Activated T-helper 2 cell treated with anti-CD3 and anti-CD28 coated beads, Interferon-gamma antibody, Interleukin-2, Interleukin-4, amounts not matched to agents 10 μg/mL and 5 μg/mL and 100 μg/mL, durations not matched to agents 14 hours and 24 hours and 36 hours (primary cell): ENCODE measurements at places on chromosomes 7 and 10. TPM values are rescaled to one million over a fixed set of nuclear protein-coding genes. Genes with fewer than 3 reads are reported as not detected.

DNA sequence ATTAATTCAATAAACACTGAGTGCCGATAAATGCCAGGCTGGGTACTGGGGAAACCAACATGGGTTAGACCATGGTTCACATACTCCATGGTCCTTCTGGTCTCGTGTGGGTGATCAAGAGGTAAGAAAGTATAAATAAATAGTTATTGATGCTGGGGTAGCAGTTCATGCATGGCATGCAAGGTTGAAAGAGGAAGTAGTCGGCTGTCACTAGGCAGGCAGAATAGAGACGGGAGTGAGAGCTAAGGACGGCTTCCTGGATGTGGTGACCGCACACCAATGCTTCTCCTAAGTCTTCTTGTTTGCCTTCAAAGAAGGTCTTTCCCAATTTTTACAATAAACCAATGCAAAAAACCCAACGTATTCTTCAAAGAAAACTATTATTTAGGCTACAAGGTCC lies 208.6 kb downstream of the ADAM12 start:
- H3K4me3 ChIP-seq = no peak overlapping the region
- no peaks in the 10 kb centered on the region for H3K4me1 ChIP-seq
- no peak overlapping the region for H3K27ac ChIP-seq
- H3K27me3 ChIP-seq = no peaks in the 10 kb centered on the region
- DNase-seq = no peak
- H3K36me3 ChIP-seq = no peaks in the 10 kb centered on the region

DNA sequence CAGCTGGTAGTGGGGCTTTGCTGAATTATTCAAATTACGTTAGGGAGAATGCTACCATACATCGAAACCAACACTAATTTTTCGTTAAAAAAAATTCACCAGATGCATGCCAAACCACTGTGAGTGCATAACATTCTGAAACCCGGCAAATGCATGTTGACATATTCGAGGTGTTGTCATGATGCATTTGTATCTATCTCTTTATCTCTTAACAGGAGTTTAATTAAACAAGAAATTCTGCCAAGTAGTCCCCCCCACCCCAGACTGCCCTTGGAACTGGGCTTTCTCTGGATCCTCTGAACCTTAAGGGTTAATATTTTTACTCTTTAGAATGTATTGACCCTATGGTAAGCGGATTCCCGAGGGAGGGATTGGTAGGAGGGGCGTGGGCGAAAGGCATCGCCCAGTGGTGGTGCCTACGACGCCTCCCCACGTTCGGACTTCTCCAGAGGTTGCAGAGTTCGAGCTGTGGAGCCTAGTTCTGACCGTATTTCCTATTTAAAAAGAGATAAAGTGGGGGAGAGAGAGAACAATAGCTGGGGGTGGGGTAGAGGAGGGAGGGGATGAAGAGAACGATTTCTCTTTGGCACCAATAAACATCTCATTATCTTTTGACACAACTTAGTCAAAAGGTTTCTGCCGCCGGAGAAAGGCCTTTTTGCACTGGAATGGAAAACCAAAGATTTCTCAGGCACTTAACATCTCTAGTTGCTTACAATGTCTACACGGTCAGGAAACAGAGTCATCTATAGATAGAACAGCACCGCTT lies 7.2 kb downstream of the DLX6 start:
- no peak for DNase-seq
- H3K4me3 ChIP-seq = no peak overlapping the region
- no peaks in the 10 kb centered on the region for H3K4me1 ChIP-seq
- H3K27ac ChIP-seq = no peak overlapping the region
- H3K36me3 ChIP-seq = no peaks in the 10 kb centered on the region

DNA sequence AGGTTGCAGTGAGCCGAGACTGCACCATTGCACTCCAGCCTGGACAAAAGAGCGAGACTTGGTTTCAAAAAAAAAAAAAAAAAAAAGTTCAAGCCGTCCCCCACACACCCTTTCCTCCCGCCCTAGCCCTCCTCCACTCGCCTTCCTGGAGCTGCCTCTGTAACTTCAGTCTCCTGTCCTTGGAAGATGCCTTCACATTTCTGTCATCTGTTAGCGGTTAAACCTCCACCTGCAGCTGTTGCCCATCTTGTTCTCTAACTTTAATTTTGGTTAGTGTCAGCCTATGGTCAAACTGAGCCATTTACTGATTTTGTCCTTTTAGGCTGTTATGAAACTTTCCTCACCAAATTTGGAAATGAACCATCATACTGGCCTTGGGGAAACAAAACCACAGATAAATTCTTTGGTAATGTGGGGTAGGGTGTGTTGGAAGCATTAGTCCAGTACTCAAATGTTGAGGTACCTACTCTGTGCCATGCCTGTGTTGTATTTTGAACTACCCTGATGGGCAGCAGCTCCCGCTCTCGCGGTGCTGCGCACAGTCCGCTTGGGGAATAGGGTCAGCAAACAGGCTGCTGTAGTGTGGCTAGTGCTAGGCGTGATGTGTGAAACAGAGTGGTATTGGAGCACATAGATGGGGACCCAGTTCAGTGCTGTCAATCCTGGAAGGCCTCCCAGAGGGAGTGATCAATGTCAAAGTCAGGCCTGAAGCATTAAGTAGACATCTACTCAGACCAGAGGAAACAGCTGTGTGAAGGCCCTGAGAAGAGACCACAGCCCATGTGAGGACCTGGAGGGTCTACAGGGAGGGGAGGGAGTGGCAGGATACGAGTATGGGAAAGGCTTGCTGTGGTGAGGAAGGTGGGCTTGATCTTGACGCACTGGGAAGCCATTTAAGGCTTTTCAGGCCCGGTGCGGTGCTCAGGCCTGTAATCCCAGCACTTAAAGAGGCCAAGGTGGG lies 26.9 kb downstream of the SFXN4 start:
- H3K4me3 ChIP-seq = no peak overlapping the region
- H3K4me1 ChIP-seq = peaks cover 24% of the 10 kb centered on the region
- peaks cover 57% of the 10 kb centered on the region for H3K36me3 ChIP-seq

Gene SGMS1
- total RNA-seq = 10.7 and 11.3 TPM in 2 replicates

DNA sequence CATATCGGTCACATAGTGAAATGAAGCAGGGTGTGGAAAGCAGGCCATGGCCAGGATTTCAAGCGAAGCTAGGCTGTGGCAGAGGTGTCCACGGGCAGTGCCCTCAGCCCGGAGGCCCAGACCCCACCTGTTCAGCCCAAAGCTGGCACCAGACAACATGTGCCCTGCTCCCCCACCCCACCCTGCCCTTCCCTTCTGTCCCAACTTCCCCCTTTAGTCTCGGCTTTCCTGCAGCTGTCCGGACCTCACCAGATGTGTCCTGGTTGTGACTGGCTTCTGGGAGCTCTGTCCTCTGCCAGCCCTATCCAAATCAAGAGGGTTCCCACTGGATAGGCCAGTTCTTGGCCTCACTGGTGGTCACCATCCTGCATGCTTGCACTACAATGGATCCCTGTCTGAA lies 37.3 kb downstream of the ADAM12 start:
- no peak for DNase-seq
- no peak overlapping the region for H3K27ac ChIP-seq
- no peaks in the 10 kb centered on the region for H3K27me3 ChIP-seq
- no peak overlapping the region for H3K4me3 ChIP-seq

Gene CCNJ
- total RNA-seq = 8.3 and 9.3 TPM in 2 replicates

- peaks cover 9% of the 10 kb centered on the region for H3K4me1 ChIP-seq
- H3K4me3 ChIP-seq = no peak overlapping the region
- no peak for DNase-seq
- H3K27me3 ChIP-seq = peaks cover 12% of the 10 kb centered on the region
- no peak overlapping the region for H3K27ac ChIP-seq
Measured at GRCh38 chr7:80249619-80250295, 115.1 kb downstream of the GNAI1 start.

DNA sequence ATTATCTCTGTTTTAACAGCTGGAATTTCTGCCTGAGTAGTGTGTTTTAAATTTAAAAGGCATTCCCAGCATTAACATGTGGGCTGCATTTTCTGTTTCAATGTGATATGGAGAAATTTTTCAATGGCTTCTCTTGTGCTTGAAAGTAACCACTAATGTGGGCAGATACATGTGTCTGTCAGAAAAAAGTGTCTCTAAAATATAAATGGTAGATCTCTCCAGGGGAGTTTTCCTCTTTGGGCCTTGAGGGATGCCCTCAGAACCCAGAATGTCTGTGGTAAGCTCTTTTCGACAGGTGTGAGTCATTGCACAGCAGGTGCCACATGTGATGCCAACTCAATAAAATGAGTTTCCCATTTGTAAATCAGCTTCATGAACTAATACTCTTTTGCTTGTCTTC lies 221.1 kb downstream of the SEMA3E start:
- no peak overlapping the region for H3K4me3 ChIP-seq
- no peak for DNase-seq
- no peaks in the 10 kb centered on the region for H3K4me1 ChIP-seq
- H3K27me3 ChIP-seq = no peaks in the 10 kb centered on the region
- no peak overlapping the region for H3K27ac ChIP-seq

GRCh38 chr7:39721919-39722597 lies 98.7 kb downstream of the RALA start:
- H3K4me3 ChIP-seq = no peak overlapping the region
- DNase-seq = no peak
- no peaks in the 10 kb centered on the region for H3K4me1 ChIP-seq
- no peak overlapping the region for H3K27ac ChIP-seq

- no peaks in the 10 kb centered on the region for H3K36me3 ChIP-seq
- no peaks in the 10 kb centered on the region for H3K27me3 ChIP-seq
- no peak for DNase-seq
Measured at GRCh38 chr10:78961760-78962159, 107.0 kb upstream of the ZMIZ1 start.

Gene ODAD2
- total RNA-seq = not detected in 2 replicates

Gene TMEM229A
- not detected in 2 replicates for total RNA-seq

Gene PRRT4
- total RNA-seq = 0.39 and 0.55 TPM in 2 replicates

DNA sequence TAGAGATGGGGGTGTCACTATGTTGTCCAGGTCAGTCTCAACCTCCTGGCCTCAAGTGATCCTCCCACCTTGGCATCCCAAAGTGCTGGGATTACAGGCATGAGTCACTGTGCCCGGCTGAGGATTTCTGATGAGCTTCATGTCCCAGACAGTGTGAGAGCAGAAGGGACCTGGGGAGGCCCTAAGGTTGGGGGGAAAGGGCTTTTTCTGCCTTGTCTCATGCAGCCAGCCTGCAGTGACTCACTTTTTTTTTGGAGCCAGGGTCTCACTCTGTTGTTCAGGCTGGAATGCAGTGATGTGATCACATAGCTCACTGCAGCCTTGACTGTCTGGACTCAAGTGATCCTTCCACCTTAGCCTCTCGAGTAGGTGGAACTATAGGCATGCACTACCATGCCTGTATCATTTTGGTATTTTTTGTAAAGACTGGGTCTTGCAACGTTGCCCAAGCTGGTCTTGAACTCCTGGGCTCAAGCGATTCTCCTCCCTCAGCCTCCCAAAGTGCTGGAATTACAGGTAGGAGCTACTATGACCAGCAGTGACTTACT lies 14.6 kb downstream of the COL26A1 start:
- no peak for DNase-seq
- H3K27ac ChIP-seq = no peak overlapping the region
- no peaks in the 10 kb centered on the region for H3K36me3 ChIP-seq
- H3K4me3 ChIP-seq = no peak overlapping the region

- peaks cover 4% of the 10 kb centered on the region for H3K4me1 ChIP-seq
- DNase-seq = no peak
- H3K36me3 ChIP-seq = no peaks in the 10 kb centered on the region
Measured at GRCh38 chr10:53846809-53847208, 954.2 kb downstream of the PCDH15 start.

Gene GBX1
- total RNA-seq = not detected in 2 replicates

DNA sequence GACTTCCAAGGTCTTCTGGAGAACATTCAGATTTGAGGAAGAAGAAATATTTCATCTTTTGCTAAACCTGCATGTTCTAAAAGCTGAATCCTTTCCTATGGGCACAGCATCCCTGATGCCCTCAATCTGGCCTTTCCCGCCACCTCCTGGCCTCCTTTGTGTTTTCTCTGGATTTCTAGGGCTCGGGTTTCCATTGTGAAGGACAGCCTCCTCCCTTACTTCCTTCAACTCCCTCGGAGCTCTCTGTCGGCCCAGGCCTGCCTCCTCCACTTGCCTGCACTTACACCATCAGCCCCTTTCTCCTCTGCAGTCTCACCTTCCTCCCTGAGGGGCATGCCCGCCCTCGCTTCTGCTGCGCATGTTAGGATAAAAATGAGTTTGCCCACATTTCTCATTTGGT lies 75.4 kb downstream of the WIPF3 start:
- no peak overlapping the region for H3K27ac ChIP-seq
- DNase-seq = no peak
- H3K36me3 ChIP-seq = no peaks in the 10 kb centered on the region
